ENCODE measurements at places on chromosomes 11 and 22.

GRCh38 chr11:17601676-17602075, 54.6 kb downstream of the OTOG start:
- no peak for DNase-seq

DNA sequence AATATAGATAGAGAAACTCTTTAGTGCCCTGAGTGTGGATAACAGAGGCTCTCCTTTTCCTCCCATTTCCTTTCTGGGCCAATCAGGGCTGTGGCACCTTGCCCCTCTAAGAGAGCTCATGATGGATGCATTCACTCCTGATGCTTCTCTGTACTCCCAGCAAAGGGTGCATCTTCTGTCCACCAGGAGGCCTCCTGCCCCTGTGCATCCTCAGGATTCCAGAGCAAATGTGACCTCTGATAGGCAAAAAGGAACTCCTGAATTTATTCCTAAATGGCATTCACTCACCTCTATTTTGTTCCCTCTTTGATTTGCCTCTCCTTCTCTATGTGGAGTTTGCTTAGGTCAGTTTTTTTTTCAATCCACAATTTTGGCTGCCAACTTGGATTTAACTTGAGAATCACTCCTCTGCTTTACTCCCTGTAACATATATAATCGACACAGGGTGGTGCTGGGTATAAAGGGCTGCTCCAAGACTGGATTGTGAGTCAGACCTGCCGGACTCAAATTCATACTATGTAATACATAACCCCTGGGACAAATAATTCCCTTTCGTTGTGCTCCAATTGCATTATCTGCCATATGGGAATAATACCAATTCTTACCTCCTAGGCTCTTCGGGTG, 1.1 kb upstream of the MRGPRX4 start:
- DNase-seq = no peak

GRCh38 chr11:73862986-73863385, 13.7 kb downstream of the COA4 start:
- peak; percentile 32 for DNase-seq

DNA sequence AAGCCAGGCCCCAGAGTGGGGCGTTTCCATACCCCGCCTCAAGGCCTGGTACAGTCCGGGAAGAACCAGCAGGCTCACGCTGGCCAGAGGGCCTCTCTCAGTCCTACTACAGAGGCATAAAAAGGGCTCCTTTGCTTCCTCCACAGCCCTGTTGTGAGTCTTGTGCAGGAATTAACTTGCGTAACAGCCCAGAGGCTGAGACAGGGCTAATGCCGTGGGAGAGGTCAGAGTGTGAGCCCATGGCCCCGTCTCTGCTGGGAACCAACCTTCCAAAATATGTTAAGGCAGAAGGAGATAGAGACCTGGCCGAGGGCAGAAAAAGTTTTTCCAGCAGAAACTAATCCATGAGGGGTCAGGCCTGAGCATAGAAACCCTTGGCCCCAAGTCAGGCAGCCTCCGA, 19.9 kb upstream of the TMEM184B start:
- DNase-seq = no peak

GRCh38 chr11:14275076-14275475, 83.9 kb downstream of the RRAS2 start:
- no peak for DNase-seq

GRCh38 chr11:130634961-130635473, 186.6 kb downstream of the ADAMTS15 start:
- no peak for DNase-seq

DNA sequence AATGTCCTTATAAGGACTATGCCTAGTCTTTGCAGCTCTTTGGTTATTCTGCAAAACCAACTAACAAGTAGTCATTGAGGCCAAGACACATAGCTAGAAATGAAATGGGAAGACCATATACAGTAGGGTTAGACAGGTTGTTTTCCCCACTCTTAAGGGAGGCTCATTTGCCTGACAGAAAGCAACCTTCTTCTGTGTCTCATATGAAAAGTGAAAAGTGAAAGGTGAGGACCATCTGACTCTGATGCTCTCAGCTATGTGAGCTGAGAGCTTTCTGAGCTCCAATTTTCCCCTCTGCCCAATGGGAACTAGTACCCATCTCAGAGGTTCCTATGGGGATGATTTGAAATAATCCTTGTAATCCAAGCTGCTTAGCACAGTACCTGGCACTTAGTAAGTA, 142.0 kb upstream of the BDNF start:
- no peak for DNase-seq

GRCh38 chr11:16791191-16791961, 52.9 kb downstream of the C11orf58 start:
- DNase-seq = no peak

GRCh38 chr22:38110863-38111852, 674 bp upstream of the BAIAP2L2 start:
- no peak for DNase-seq

- DNase-seq = no peak
These were observed 368.7 kb downstream of the METTL15 start for GRCh38 chr11:28476864-28477263.

- DNase-seq = no peak
These were observed at the start of gene MRGPRG for GRCh38 chr11:3218483-3219280. Gene MRGPRG, minus strand, starts transcription at chr11:3218813. Its CDS starts 0 bp downstream, at chr11:3218813.

GRCh38 chr11:2444821-2445745, at the start of gene KCNQ1:
Gene KCNQ1, plus strand, starts transcription at chr11:2445008. Its CDS starts 91 bp downstream, at chr11:2445099.
- peak; percentile 52 for DNase-seq

GRCh38 chr11:42647993-42648392, 663.8 kb upstream of the API5 start:
- no peak for DNase-seq

- no peak for DNase-seq
These were observed 4.9 kb downstream of the CRY2 start for GRCh38 chr11:45852018-45852711.

GRCh38 chr11:105609341-105609781, 512 bp upstream of the GRIA4 start:
- peak; percentile 42 for DNase-seq

DNA sequence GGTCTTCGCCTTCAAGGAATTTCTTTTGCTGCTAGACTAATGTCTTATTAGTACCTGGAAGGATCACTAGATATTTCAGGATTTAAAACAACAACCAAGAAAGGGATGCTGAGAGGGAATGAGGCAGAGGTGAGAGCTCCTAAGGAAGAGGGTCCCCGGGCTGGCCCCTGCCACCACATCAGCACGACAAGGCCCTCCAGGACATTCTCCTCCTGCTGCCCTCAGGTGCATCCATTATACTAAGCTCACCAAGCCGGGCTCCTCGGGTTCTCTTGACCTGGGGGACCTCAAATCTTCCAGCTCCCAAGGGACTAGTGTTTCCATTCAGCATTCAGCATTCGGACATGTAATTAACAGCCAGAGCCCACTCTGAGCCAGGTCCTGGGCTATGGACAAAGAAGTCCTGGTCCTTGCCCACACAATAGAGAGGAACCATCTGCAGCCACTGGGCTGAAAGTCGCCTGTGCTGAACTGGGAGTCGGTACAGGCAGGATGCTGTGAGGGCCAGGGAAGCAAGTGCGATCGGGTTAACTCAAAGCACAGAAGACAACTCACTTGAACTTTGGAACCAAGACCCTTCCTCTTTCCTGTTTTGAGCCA, 29.4 kb upstream of the OAF start:
- DNase-seq = no peak

- no peak for DNase-seq
These were observed 9.7 kb upstream of the STK33 start for GRCh38 chr11:8603696-8604077.

DNA sequence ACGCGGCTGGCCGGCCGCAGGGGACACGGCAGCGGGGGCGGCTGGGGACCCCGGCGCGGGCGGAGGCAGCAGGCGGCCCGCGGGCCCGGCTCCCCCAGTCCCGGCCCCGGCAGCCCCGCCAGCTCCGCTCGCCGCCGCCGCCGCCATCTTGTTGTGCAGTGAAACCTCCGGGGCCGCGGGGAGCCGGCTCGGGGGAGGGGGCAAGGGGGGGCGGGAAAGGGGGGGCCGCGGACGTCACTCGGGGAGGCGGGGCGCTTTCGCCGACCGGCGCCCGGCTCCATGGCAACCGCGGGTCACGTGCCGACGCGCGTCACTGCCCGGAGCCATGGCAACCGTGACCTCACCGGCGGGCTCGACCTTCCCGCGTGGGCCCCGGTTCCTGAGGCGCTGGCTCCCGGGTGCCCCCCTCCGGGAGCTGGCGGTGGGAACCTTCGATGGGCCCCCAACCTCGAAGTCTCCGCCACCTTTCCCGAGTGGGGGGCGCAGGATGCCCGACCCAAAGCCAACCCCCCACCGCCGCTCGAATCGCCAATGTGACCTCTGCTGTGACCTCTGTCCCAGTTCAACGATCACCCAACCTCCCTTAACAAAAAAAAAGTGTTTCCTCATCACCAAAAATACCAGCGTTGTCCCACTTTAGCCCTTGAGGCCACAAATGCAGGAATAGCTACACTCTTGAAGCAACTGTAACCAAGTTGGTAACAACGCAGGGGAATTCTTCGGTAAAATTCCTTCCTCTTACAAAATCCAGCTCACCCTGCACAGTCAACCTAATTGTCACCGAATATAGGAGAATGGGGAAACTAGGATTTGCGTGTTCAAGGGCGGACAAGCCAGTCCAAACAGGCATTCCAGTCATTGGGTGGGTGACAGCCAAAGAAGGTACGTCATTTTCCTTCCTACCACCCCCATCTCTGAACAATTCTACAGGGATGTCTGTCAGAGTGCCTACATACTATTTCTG, at the start of gene SIK3:
SIK3 (minus strand) TSS at position 160 of the 964 bp plus-strand sequence; CDS start at position 147, 13 bp downstream.
- DNase-seq = peak; percentile 67

DNA sequence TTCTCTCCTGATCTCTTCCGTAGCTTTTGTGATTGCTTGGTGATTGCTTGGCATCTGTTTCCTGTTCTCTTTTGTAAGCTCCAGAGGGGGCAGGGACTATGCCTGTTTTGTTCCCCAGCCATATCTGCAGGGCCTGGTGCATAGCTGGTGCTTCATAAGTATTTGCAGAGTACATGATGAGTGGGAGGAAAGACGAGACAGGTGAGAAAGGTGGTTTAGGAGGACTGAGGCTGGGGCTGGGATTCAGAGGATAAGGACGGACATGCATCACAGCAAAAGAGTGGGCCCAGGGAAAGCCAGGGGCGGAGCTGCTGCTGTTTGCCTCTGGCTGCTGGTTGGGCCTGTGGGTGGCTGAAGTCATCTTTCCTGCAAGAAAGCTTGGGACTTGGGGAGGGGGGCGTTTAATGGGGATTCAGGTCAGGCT, 62.4 kb downstream of the DSCAML1 start:
- no peak for DNase-seq

- no peak for DNase-seq
These were observed 39.4 kb downstream of the SBF1 start for GRCh38 chr22:50435291-50436014.

DNA sequence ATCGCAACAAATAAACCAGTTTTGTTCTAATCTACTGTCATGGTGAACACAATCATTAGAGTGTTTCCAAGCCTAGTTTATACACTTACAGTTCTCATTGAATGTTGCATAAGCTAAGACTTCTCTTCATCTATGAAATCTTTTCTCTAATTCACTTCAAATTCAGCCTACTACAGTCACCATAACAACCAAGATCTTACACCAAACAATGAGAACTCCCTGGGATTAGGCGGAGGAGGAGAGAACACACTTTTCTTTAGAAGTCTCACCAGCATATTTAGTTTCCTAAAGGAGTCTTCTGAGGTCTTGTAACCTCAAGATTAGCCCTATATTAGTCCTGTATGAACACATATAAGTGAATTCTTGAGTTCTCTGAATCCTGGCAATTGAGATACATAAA, 1889.7 kb downstream of the LRRC4C start:
- no peak for DNase-seq

DNA sequence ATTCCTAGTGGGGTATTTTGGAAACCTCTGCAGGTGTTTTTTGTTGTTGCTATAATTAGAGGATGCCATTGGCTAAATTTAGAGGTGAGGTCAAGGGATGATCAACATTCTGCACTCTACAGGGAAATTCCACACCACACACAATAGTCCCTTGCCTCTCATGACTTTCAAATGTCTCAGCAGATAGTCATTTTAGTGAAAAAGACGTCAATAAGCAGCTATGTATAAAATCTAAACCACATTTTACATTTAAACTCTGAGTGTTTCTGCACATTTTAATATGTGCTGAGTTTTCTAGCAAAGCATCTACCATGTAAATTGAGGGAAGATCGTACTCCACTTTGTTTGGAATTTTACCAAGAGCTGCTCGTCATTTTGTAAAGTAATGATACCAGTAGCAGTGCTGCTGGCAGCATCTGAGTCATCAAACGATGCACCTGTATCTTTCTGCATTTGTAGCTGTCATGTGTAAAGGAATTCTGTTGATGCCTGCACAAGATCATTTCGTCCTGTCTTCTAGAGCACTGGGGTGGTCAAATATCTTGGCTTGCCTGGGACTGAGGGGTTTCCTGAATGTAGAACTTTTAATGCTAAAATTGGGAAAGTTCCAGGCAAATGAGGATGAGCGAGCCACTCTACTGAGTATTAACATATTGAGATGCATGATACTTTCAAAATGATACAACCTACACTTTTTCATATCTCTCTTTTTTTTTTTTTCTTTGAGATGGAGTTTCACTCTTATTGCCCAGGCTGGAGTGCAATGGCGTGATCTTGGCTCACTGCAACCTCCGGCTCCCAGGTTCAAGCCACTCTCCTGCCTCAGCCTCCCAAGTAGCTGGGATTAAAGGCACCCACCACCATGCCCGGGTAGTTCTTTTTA, 414.5 kb upstream of the SYN3 start:
- no peak for DNase-seq

DNA sequence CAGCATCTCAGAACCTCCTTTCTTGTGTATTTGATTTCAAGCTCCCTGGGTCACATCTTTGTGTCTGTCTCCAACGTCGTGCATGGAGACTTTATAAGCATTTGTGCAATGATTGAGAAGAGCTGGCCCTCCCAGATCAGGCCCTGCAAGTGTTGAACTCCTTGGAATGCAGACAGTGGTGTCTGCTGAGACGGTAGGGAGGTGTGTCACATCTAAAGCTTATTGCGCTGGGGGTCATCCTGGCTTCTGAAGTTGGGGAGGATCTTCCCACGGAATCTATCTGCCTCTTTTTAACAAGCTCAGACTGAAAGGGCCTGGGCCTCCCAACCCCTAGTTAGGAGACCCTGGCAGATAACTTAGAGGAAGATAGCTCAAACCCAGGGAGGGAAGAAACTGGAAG, 6.7 kb downstream of the APLNR start:
- DNase-seq = no peak

- no peak for DNase-seq
These were observed 13.9 kb downstream of the OVCH2 start for GRCh38 chr11:7692426-7692825.

- no peak for DNase-seq
These were observed 26.4 kb upstream of the ADORA2A start for GRCh38 chr22:24400726-24401596.

- DNase-seq = peak; percentile 11
These were observed 117.4 kb downstream of the SGSM3 start for GRCh38 chr22:40487663-40488249.
